ENCODE measurements at places on chromosomes 1 and 21.

DNA sequence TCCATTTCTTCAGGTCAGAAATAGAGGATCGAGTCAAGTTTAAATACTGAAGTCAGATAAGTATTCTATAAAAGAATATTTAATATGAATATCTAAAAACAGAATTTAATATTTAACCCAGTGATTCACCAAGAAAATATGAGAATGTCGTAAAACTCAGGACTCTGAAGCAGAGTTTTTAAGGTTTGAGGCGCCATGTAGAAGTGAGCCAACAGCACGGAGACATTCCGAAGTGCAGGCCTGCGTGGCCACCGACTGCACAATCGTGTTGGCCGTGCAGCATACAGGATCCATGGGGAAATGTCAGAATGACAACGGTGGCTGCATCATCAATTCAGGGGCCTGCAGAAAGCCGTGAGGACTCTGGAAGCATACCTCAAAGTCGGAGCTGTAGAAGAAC, 23.4 kb downstream of the MRAP start:
- DNase-seq = no peak

- no peak for DNase-seq
These were observed 216.2 kb downstream of the SETD4 start for GRCh38 chr21:35843911-35844667.

DNA sequence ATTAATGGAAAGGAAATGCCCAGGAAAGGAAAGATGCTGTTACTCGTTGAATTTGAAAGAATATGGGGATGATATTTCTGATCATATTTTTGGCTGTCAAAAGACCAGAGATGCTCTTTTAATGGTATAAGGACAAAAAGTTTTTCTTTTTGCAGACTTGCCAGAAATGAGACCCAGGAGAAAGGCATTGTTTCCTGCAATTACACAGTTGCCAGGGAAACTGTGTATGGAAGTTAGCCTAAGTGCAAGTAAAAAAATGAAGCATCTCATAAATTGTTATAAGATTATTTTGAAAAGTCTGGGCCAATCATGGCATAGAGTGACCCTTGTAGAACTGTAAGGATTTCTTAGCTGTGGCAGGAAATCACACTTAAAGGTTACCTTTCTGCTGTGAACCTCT, 155.7 kb upstream of the BEND5 start:
- no peak for DNase-seq

GRCh38 chr1:209062081-209062620, 521.4 kb upstream of the CAMK1G start:
- no peak for DNase-seq

GRCh38 chr1:32896451-32896850, 4.7 kb downstream of the TMEM54 start:
- no peak for DNase-seq

- no peak for DNase-seq
These were observed 113.0 kb downstream of the PAPPA2 start for GRCh38 chr1:176575991-176576390.

- DNase-seq = no peak
These were observed 28.0 kb upstream of the PRKAA2 start for GRCh38 chr1:56617141-56617540.

GRCh38 chr1:1237874-1238701, 6.1 kb downstream of the B3GALT6 start:
- no peak for DNase-seq

GRCh38 chr1:54936791-54937190, 43.6 kb upstream of the TMEM61 start:
- no peak for DNase-seq

DNA sequence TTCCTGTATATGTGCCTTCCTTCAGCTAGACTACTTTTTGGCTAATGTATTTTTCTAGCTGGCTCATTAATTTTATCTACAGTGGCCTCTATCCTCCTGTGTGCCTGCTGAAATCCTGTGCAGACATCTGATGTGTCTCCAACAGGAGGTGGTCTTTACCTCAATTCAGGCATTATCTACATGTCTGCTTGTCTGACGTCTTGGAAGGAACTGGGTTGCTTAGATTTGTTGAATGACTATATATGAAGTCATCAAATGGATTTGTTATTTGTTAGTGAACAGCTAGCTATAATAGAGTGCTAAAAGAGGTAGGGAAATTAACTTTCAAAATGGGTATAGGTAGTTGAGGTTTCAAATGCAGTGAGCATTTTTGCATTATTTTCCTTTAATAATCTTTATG, 6.7 kb downstream of the RPL5 start:
- DNase-seq = no peak
